Left renal pelvis (tissue), 4 donors: ENCODE measurements at places on chromosomes 3 and 15. TPM values are rescaled to one million over a fixed set of nuclear protein-coding genes. Genes with fewer than 3 reads are reported as not detected.

GRCh38 chr15:42082141-42082540 is 12.2 kb downstream of the PLA2G4D start:
- no peak for DNase-seq

DNA sequence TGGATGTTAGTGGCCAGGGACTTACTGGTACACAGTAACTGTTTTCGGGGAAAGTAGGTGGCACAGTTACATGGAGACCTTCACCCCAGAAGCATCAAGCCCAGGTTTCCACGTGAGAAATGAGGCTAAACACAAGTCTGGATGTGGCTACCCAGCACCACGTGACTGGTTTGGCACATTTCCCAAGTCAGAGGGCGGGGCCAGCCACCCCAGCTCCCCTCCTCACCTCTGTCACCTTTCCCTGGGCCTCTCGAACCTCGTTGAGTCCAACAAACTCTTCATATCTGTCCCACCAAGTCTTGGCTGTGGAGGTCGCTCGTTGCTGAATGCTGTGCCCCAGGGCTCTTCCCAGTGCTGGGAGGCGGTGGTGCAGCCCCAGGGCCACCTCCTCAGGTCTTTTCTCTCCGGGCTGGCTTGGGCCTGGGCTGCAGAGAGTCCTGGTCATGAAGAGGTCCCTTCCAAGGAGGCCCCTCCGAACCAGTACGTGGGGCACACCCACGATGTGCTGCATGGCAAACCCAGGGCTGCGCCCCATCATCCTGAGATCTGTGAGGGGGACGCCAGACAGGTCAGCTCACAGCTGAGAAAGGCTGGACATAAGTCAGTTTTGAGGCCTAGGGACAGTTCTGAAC is 4.8 kb upstream of the PLXNB1 start:
- no peak for DNase-seq

DNA sequence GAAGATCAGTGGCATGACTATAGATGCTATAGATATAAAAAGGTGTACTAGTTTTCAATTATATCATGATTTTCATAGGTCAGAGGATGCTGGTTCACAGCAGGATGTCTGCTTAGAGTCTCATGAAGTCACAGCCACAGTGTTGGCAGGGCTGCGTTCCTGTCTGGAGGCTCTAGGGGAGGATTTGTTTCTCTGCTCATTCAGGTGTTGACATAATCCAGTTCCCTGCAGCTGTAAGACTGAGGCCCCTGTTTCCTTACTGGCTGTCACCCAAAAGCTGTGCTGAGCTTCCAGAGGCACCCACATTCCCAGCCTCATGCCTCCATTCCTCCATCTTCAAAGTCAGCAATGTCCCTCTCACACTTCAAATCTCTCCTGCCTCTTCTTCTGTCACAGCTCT is 170.7 kb downstream of the OCA2 start:
- DNase-seq = no peak

GRCh38 chr3:124384527-124384926 is 345.7 kb upstream of the UMPS start:
- DNase-seq = no peak

- no peak for DNase-seq
These were observed 91.6 kb downstream of the PLD1 start for GRCh38 chr3:171718493-171719185.

DNA sequence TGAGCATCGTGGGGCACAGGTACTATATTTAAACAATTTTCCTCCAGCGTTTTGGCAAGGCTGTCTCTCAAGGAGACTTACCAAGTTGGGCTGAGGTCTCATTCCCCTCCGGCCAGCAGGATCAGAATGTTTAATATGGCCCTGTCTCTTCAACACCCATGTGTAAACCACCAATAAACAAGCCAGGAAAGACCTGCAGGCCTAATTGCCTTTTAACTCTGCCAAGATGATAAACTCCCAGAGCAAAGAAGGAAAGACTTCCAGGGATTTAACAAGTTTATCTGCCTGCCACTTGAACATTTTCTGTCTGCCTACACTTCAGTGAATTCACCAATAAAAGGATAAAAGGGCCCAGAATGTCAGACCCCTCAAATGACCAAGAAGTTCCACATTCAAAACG is 130.3 kb upstream of the WNT5A start:
- DNase-seq = no peak

GRCh38 chr3:15754047-15754446 is 43.7 kb downstream of the ANKRD28 start:
- no peak for DNase-seq

DNA sequence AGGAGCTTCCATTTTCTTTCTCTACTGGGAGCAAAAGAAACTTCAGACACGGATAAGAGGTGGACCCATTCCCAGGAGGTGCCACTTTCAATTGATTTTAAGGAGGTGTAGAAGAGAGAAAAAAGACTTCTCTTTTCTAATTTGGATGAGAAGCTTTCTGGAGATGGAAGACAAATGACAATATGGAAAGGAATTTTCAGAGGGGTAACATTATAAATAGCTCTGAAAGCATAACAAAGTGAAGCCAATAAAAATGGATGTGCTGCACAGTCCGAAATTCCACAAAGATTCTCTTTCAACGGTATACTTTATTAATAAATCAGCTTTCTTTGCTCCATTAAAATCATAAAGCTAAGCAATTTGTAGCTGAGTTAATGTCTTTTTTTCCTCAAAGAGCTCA is 607.2 kb upstream of the MDFIC2 start:
- DNase-seq = no peak

GRCh38 chr3:13210221-13210975 is 137.2 kb upstream of the IQSEC1 start:
- DNase-seq = no peak

- no peak for DNase-seq
These were observed 844 bp upstream of the UQCC5 start for GRCh38 chr3:52535411-52536111.

DNA sequence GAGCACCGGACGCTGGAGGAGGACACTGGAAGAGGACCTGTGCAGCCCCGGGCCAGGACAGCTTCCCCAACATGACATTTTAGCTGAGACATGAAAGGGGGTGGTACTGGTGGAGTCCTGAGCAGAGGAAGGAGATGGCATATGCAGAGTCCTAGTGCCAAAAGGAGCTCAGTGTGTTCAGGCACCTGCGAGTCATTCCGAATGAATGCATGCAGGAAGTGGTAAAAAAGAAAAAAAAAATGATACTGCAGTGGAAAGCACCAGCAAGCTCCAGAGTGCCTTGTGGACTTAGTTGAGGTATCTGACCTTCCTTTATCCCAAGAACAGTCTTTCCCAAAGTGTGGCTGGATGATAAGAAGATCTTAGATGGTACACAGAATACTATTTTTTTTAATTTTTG is 6.6 kb upstream of the ZNF148 start:
- DNase-seq = no peak

DNA sequence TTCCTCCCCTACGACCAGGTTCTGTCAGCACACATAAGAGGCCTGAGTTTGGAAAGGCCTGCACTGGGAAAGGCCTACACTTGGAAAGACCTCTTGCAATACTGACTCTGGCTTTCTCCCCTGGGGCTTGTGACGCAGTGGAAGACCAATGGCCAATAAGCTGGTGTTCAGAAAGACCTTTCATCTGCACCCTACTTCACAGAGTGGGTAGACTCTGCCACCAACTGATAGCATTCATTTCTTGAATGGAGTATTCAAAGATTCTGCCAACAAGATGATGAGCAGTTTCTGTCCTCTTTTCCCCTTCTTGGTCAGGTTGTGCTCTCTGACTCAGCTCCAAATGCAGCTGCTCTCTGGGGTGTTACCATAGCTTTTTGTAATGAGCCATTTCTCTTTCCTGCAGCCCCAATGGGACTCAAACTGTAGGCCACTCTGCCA is 48.8 kb downstream of the TIPARP start:
- no peak for DNase-seq

DNA sequence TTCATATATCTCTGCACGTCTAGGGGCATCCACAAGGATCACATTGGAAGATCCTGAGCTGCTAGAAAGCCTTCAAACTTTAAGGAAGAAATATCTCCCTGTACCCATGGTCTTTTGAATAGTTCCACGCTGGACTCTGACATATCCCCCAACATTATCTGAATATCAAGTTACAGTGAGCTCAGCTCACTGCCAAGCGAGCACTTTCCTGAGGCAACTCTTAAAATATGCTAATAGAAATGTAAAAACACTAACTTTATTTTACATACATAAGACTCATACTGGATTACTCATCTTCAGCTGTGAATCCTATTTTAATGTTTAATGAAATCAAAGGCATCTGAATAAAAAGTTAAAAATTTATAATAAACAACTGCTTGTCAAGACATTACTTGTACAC is 420.2 kb upstream of the CCDC54 start:
- DNase-seq = no peak

GRCh38 chr15:100008258-100008657 is 275.0 kb upstream of the LYSMD4 start:
- DNase-seq = no peak

DNA sequence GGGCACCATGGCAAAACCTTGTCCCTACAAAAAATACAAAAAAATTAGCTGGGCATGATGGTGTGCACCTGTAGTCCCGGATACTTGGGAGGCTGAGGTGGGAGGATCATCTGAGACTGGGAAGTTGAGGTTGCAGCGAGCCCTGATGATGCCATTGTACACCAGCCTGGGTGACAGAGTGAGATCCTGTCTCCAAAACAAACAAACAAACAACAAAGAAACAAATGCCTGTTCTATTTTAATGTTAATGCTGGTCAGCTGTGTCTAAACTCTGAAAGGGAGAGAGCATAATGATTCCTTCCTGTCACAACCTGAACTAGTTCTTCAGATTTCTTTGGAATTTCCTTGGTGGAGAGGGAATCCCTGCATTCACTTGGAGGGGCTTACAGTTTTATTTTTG is 413.0 kb upstream of the TBL1XR1 start:
- no peak for DNase-seq

DNA sequence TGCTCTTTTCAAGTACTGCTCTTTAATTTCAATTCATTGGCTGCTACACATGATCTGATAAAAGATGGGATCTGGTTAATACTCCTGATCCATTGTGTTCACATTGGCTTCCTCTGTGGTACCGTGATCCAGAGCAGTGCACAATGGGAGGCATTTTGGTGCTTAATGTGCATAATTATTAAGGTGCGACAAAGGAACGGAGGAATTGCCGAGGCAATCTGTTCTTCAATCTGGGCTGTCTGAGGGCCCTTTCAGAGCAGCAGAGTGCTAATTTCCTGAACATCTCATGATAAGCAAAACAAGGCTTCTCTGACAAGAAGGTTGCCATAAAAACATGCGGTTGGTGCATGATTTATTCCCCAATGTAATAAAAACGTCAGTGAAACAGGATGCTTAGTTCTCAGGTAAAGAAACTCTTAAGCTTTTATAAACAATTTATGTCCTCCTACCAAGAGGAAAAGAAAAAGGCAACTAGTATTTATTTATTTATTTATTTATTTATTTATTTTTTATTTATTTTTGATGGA is 64.0 kb upstream of the EPHA3 start:
- DNase-seq = no peak

DNA sequence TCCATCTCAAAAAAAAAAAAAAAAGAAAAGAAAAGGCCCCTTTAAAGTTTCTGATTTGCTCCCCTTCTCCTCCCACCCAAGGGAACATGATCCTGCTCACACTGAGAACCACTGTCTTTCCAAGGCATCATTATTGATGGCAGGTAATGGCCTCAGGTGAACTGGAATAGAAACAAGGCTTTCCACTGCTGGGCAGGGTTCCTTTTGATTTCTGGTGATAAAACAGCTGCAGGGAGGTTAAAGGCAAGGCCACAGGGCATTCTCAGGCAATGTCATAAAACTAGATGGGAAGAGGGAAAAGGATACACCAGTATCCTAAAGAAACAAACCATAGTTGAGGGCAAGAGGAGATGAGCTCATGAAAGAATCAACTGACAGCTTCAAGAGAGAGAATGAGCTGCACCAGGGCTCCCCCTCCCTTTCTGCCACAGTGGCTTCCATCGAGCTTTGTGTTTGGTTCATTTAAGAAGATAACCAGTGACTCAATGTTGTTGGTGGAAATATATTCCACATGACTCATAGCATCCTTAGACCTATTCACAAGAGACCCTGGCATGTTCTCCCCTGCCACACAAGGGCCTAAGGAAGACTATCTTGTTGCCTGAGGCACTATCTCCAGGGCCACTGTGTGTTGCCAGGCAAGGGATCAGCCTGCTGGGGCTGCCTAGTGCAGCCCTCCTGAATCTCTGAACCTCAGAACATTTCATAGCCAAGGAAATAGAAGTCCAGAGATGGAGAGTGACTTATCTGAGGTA is 86.4 kb downstream of the WDR76 start:
- DNase-seq = peak; percentile 44

DNA sequence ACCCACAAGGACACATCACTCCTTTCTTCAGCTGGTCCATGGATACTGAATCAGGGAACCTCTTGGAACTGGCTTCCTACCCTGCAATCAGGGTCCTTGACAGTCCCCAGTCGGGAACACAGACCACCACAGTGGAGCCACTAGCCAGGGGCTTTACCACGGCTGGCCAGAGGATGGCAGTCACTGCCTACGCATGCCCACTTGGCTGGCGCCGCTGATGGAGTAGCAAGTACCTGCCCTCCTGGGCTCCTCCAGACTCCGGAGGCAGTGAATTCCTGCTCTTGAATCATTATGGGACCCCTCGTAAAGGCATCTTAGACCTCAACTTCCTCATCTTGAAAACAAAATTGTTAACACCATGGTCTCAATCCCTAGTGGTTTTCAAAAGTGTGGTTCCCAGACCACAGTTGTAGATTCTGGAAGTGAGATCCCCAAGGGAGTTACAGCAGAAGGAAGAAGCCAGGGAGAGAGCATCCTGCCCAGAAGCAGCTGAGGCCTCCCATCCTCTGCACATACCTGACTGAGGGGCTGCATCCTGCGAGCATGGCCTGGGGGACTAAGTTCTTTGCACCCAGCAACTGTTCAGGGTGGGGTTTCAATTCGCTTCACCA is 9.1 kb upstream of the SKIC8 start:
- no peak for DNase-seq

DNA sequence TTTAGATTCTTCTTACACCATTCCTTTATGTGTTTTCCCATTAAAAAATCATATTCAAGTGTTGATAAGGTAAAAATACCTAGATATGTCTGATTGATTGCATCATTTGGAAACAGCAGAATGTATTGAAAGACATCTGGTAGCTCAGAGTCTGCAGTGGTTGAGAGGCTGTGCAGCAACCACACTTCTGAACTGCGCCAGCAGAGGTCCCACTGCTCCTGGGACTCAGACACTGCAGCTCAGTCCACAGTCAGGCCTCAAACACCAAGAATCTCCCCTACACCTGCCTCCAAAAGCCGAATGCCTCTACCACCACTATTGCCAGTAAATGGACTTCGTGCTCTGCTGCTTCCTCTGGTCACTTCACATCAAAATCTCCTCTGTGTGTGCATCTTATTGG is 176.9 kb upstream of the LMCD1 start:
- no peak for DNase-seq

GRCh38 chr3:133995264-133995663 is 34.5 kb downstream of the SLCO2A1 start:
- no peak for DNase-seq

GRCh38 chr3:41290736-41291135 is 91.4 kb downstream of the CTNNB1 start:
- no peak for DNase-seq

Gene P2RY13
- polyA plus RNA-seq = 2.7 TPM

Gene MAGI1
- polyA plus RNA-seq = 26.7 TPM

Gene LSM3
- polyA plus RNA-seq = 15.7 TPM

Gene SLC35G2
- 6.6 TPM for polyA plus RNA-seq

Gene SLC12A1
- 407 TPM for polyA plus RNA-seq

Gene SENP8
- polyA plus RNA-seq = 3.5 TPM

Gene WDR93
- 2.3 TPM for polyA plus RNA-seq

Gene PRKCD
- polyA plus RNA-seq = 9.2 TPM

Gene ATP13A5
- not detected for polyA plus RNA-seq

Gene LIPC
- polyA plus RNA-seq = 15.7 TPM
